ENCODE measurements at places on chromosomes 3 and 15.

- DNase-seq = no peak
These were observed 51.6 kb downstream of the GATM start for GRCh38 chr15:45326741-45327140.

DNA sequence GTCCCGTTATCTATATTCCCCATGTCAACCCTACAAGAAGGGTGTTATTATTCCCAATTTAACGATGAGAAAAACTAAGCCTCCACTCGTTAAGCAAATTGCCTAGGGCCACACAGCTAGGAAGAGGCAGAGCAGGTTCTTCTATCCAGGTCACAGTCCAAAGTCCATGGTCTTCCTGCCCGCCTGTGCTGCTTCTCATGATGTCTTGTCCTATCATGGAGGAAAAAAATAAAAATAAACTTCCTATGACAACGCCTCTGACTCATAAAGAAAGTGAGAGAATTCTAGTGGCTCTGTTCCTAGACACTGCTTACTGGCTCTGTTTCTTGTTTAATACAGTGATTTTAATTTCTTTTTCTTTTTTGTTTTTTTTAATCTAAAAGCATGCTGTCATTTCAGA lies 9.7 kb downstream of the COL8A1 start:
- DNase-seq = no peak

DNA sequence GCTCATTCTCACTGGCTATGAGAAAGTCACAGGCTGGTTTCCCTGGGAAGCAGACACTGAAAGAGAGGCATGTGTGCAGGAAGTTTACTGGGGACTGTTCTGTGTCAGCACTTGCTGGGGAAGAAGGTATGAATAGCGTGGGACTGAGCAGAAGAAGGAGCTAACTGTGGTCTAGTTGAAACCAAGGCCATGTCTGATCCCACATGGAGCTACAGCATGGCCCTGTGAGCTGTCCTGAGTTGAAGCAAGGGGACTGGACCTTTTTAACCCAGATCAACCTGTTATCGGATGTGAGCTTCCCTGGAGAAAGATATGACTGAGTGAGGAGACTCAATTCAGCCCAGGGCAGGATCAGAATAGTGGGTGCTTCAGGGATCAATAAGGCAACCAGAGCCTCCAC lies 53.7 kb downstream of the DCLK3 start:
- no peak for DNase-seq

- peak; percentile 59 for DNase-seq
These were observed 72.6 kb downstream of the FOXB1 start for GRCh38 chr15:60076582-60077276.

- DNase-seq = peak; percentile 8
These were observed 83.8 kb downstream of the EDEM1 start for GRCh38 chr3:5271372-5271683.

DNA sequence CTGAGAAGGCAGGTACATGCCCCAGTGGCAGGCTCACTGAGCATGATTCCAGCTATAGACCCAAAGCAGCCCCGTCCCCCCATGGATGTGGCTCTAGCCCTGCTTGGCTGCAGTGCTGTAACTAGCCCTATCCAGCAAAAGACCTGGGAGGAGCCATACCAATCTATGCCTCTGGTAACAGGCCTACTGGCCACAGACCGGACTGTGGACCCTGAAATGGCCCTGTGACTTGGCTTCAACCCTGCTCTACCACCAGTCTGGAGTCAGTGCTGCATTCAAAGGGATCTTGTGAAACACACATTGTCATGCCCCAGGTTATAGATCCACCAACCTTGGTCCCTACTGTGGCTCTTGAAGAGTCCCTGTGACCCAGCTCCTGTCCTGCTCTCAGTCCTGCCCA lies 46.7 kb downstream of the OXSM start:
- no peak for DNase-seq

GRCh38 chr15:68028888-68029207 lies 25.3 kb upstream of the PIAS1 start:
- DNase-seq = no peak

- no peak for DNase-seq
These were observed 287.3 kb downstream of the UBE2E2 start for GRCh38 chr3:23490459-23490858.

DNA sequence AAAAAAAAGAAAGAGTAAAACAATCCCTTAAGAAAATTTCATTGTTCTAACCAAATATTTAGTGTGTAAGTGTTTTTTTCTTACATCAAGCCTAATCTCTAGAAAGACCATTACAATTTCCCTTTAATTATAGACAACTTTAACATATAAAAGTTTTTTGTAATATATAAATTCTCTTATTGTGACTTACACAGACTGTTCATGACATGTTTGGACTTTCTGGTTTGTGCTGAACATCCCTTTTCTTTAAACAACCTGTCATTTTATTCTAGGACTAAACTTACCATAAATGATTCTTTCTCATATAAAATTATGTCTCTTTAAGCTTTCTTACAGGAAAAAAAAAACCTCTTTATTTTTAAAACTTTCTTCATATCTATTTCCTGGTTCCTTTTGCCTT lies 13.0 kb upstream of the BTLA start:
- DNase-seq = no peak

DNA sequence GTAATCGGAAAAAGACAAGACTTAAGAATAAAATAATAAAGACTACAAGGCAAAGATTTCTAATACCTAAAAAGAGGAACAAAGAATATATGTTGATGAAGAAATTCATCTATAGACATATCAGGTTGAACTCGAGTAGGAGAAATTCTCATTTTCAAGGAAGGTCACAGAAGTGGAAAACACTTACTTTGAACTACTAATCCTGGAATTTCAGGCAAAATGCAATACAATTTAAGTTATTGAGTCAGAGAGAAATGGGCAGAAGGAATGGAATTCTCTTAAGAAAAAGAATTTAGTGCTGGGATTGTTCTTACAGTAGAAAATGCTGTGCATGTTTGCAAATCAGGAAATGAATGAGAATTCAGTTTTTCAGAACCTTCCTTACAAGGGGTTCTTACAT lies 135.9 kb upstream of the TGFBR2 start:
- no peak for DNase-seq

GRCh38 chr15:79121571-79121970 lies 31.0 kb upstream of the RASGRF1 start:
- DNase-seq = no peak

- no peak for DNase-seq
These were observed 6.0 kb downstream of the PRC1 start for GRCh38 chr15:90988296-90988695.

- DNase-seq = no peak
These were observed 11.0 kb downstream of the LEKR1 start for GRCh38 chr3:156837115-156837514.

DNA sequence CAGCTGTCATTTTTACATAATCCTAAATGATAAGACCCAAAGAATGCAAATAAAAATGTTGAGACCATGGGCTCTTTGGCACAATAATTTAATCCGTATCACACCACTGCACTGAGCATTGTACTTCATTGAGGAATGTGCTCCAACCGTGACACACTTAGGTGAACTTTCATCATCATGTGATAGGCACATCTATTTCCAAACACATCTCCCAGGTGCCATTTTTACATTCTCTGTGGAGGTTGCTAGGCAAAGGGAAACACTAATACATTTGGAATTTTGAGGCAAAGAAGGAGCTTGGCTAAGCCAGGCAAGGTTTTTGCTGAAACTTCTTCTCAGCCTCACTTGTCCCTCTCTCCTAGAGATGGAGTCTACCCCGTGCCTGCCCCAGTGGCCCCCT lies 68.7 kb downstream of the LRTM1 start:
- no peak for DNase-seq

DNA sequence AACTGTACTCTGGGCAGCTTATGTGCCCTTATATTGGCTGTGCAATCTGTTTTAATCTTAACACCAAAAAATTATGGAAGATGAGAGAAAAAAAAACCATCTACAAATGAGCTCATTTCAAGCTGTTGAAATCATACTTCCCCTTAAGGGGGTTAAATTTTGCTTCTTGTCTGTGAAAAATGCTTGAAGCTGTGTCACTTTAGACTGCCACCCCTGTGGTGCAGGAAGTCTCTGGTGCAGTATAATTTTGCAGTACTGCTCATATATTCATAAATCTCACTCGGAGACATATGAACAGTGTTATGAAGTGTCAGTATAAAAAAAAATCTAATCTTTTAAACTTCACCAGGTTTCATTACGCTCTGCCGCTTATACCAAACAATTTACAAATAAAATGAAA lies 30.4 kb upstream of the FEZF2 start:
- DNase-seq = no peak

- DNase-seq = no peak
These were observed 402.4 kb downstream of the PLCL2 start for GRCh38 chr3:17287006-17287689.

DNA sequence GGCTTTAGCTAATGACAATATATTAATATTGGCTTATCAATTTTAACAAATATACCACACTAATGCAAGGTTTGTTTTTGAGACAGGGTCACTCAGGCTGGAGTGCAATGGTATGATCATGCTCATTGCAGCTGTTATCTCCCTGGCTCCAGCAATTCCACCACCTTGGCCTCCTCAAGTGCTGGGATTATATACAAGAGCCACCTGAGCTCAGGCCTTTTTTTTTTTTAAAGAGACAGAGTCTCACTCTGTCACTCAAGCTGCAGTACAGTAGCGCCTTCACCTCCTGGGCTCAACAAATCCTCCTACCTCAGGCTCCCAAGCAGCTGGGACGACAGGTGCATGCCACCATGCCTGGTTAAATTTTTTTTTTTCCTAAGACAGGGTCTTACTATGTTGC lies 11.7 kb downstream of the DLG1 start:
- no peak for DNase-seq

- DNase-seq = no peak
These were observed 224.4 kb downstream of the ROBO1 start for GRCh38 chr3:79543218-79543982.

DNA sequence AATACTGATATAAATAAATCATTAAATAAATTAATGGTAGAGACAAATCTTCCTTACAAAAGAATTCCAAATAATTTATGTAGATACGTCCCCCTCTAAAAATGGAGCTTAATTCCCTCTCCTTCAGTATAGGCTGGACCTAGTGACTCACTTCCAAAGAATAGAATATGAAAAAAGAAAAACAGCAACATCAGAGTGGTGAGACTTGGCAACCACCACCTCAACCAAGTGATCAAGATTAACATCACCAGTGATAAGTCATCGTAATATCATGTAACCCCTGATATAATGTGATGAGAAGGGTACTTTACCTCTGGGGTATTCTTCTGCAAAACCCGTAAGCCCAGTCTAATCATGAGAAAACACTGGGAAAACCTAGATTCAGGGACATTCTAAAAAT lies 13.4 kb downstream of the GOLGB1 start:
- peak; percentile 46 for DNase-seq

DNA sequence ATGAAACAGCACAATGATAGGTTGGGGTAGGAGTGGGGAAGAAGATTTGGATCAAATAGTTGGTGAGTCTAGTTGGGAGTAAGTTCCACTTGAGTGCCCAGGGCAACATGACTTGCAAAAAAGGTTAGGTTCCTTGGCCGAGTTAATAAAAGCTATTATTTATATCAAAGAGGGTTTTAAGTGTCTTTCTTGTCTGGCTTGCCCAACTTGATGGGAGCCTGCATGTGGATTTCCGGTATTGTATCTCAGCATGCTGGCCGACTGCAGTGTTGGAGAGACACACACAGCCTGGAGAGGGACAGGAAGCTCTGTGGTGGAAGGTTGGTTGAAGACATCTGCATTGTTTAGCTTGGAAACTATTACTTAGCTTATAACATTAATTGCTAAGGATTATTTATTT lies 449.5 kb upstream of the TBL1XR1 start:
- DNase-seq = peak; percentile 45

DNA sequence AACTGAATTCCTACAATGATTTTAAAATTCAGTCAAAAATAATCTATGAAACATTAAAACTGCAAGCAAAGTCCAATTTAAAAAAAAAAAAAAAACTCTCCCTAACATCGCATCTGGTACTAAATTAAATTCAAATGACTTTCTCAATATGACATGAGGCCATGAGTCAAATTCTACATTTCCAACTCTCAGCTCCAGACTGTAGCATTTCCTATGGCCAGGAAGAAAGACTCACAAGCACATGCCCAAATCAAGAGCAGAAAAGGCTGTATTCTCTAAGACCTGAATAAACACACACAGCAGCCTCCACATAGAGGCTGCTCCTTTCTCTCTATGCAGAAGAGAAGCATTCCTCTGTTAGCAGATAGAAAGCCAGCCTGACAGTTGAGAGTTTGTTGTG lies 729.2 kb downstream of the ROBO1 start:
- DNase-seq = no peak

- no peak for DNase-seq
These were observed 23.9 kb downstream of the EIF1B start for GRCh38 chr3:40333416-40333815.

- no peak for DNase-seq
These were observed 89.3 kb upstream of the DGKG start for GRCh38 chr3:186451371-186451770.

GRCh38 chr3:133269393-133269792 lies 130.5 kb upstream of the BFSP2 start:
- DNase-seq = no peak

DNA sequence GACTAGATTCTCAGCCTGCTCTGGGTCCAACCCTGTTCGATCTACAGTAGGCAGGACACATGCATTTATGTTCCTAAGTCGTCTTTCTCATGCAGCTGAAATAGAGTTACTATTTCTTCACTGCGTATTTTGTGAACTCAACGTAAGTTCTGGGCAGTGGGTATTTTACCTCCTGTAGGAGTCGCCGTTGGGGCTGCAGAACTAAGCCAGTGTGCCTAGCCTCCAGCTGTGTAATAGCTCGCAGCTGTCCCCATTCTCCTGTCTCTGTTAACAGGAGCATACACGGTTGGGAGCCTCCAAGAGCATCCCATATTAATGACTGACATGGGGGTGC lies 58.4 kb upstream of the HRH1 start:
- no peak for DNase-seq

DNA sequence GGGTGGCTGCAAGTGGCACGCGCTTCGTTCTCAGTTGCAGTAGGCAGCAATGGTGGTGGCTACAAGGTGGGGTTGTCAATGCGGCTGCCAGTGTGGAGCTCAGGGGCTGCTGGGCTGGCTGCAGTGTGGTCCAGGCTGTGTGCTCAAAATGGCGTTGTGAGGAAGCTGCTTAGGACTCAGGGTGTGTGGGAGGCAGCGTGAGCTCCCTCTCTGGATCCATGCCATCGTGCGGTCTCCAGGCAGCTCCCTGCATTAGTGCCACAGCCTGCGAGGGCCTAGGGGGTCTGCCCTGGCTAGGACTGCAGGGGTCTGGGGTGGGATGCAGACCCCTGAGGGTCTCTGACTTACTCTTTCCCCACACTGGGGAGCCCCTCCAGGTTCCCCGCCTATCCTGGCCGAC lies 397.2 kb downstream of the OCA2 start:
- DNase-seq = no peak

- no peak for DNase-seq
These were observed 495.0 kb upstream of the RGMA start for GRCh38 chr15:93583968-93584367.

- no peak for DNase-seq
These were observed 92.5 kb downstream of the ADAMTS9 start for GRCh38 chr3:64595253-64595694.

DNA sequence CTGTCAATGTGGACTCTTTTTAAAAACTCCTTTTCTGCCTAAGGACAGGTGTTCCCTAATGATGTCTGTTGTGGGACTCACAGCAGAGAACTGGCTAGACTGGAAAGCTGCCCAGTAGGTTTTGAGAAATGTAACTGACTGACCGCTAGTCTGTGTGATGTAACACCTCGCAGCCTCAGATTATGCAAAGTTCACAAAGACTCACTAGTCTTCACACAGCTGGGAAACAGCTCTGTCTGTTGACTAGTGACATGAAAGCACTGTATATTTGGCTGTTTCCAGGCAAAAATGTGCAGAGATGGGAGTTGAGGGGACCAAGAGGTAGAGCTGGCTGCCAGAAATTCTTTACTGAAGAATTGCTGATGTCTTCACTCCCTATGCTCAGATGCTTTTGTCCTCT lies 10.3 kb downstream of the PDZRN3 start:
- no peak for DNase-seq

All from activated CD4-positive, alpha-beta T cell treated with anti-CD3 and anti-CD28 coated beads, Interleukin-10, Interleukin-2, amounts not matched to agents 100 ng/mL and 50 ng/mL, durations not matched to agents 16 hours and 8 hours (primary cell).